ENCODE measurements at places on chromosomes 3 and 15. TPM values are rescaled to one million over a fixed set of nuclear protein-coding genes. Genes with fewer than 3 reads are reported as not detected.
A peak's percentile ranks its signal among the peaks of the same experiment; 100 is the strongest.

GRCh38 chr3:170178651-170179050, 2.9 kb downstream of the PHC3 start:
- DNase-seq: no peak

GRCh38 chr15:74403991-74404563, 29.7 kb downstream of the SEMA7A start:
- DNase-seq: no peak

DNA sequence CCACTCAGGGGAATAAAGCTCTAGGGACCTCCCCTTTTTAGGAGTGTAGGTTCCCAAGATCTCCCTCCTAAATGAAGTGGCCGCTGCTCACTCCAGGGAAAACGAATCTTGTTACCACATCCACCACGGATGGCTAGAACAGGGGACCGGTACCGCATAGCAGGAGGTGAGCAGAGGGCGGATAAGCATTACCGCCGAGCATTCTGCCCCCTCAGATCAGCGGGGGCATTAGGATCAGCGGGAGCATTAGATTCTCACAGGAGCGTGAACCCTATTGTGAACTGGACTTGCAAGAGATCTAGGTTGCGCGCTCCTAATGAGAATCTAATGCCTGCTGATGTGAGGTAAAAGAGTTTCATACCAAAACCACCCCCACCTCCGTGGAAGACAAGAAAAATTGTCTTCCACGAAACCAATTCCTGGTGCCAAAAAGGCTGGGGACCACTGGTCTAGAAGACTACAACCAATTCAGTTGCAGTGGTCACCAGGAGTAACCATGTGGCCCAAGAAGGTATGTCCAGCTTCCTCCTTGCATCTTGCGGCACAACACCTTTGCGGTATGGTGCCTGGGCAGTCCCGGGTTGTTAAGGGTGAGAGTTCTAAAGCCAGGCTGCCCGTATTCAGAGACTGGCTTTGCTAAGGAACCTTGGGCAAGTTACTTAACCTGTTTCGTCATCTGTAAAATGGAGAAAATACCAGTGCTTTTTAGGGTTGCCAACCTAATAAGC, 1.1 kb upstream of the SS18L2 start:
- no peak for DNase-seq

DNA sequence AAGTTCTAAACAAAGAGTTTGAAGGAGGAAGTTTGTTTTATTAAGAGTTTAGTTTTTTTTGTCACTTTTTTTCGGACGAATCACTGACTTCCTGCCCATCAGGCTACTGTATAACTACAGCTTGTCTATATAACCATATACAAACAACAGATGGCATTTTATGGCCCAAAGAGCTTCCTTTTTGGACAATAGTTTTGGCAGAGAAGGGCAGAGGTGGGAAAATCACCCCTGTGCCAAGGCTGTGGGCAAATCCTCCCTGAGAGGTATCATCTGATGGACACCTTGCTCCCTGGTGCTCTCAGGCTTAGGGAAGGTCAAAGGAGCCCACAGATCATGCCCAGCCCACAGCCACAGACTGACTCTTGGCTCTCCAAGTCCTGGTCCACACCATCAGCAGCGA, 113.4 kb downstream of the OXNAD1 start:
- DNase-seq: peak; percentile 48

GRCh38 chr3:71491154-71491752, 92.3 kb downstream of the FOXP1 start:
- no peak for DNase-seq

Gene SLC6A20
- total RNA-seq: not detected

Gene TTLL13
- total RNA-seq: not detected
